ENCODE measurements at places on chromosomes 4 and X. TPM values are rescaled to one million over a fixed set of nuclear protein-coding genes. Genes with fewer than 3 reads are reported as not detected.

The LNX1 gene
- 4.5 TPM for total RNA-seq

The GLRA2 gene
- not detected for total RNA-seq

The LARP1B gene
- total RNA-seq = 26.9 TPM

The AWAT2 gene
- total RNA-seq = not detected

The FGFBP2 gene
- total RNA-seq = not detected

The DGKK gene
- total RNA-seq = not detected

The IRF2 gene
- 29.7 TPM for total RNA-seq

The PRICKLE3 gene
- total RNA-seq = 14.8 TPM

The LEF1 gene
- total RNA-seq = 0.28 TPM

The SYTL4 gene
- 35.9 TPM for total RNA-seq

The TNIP3 gene
- 2.8 TPM for total RNA-seq

The MID2 gene
- total RNA-seq = 11.9 TPM

The DCK gene
- 14.3 TPM for total RNA-seq

The DSPP gene
- not detected for total RNA-seq

The ATP2B3 gene
- total RNA-seq = under 0.01 TPM

The STBD1 gene
- 9.3 TPM for total RNA-seq

The MAGED4B gene
- total RNA-seq = 99.3 TPM
